ENCODE measurements at places on chromosomes 2 and 18.

DNA sequence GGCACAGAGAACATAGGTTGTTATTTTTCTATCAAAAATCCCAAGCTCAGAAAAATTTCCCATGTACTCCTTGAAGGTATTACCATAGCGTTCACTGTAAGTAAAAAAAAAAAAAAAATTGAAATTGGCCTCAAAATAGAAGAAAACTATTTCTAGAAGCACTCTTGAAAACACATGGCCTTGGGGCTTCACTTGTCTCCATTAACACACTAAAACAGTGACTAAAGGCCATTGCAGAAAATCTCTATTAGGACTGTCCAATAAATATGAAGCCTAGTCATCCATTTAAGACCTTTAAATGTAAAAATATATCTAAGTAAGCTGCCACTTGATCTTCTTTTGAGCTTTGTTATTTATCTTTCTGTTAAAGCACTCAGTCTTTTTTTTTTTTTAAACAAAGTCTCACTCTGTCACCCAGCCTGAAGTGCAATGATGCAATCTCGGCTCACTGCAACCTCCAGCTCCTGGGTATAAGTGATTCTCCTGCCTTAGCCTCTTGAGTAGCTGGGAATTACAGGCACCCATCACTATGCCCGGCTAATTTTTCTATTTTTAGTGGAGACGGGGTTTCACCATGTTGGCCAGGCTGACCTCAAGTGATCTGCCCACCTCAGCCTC lies 35.8 kb downstream of the CCDC68 start:
- DNase-seq, result no peak

GRCh38 chr2:54466870-54467269 lies 10.7 kb downstream of the SPTBN1 start:
- no peak for DNase-seq

- DNase-seq, result peak; percentile 18
Measured at GRCh38 chr2:47905386-47906156, 727 bp downstream of the FBXO11 start.

GRCh38 chr18:33720133-33720532 lies 142.1 kb downstream of the ASXL3 start:
- peak; percentile 56 for DNase-seq

DNA sequence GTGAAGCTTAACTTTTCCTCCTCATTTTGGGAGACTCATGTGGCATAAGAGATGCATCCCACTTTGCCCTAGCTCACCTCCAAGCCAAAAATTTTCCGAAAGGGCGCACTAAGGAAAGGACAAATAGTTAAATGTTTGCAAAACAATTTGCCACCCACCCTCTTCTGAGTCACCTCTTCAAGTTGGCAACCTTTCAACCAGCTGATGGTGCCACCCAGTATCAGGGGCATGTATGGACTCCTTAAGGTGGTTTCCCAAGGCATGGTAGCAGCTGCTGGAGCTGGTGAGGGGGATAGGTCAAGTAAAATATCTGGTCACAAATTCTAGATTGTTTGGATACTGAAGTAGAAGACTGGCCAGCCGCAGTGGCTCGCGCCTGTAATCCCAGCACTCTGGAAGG lies 17.2 kb upstream of the ITGAV start:
- no peak for DNase-seq

- no peak for DNase-seq
Measured at GRCh38 chr2:229176136-229176535, 95.0 kb downstream of the PID1 start.

DNA sequence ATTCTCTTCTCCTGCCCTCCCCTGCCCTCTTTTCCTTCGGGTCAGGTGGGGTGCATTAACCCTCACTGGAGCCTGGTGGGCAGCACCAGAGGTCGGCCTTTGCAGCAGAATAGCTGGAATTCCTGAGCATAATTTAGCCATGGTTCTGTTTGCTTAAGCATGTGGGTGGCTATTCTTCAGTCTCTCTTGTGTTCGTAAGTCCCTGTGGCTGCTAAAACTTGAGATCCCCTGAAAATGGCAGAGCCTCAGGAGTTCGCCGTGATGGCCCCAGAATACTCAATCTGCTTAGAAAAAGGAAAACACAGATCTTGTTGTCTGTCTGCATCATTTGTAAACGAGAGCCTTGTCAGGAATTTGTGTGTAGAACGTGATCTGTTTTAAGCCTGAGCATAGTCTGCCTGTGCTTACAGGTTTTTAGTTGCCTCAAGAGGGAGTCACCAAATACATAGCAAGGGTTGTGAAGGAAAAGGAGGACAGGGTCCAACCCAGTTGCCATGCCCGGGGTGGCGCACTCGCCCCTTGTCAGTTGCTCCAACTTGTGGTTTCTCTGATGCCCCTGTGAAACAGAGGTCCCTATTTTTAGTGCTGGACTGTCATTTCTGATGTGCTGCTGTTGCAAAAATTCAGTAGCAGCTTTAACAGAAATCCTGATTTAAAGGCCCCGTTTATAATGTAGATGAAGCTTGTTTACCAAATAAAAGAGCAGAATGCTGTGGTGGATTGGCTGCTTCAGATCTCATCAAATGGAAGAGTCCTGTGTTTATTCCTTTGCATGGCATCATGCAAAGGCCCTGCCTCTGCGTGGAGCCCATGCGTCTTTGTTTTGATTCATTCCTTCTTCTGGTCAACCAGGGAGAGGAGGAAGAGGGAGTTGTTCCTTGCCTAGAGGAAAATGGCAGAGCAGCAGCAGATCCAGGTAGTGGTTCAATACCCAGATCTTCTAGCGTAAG lies 74.8 kb downstream of the WDSUB1 start:
- DNase-seq, result no peak

DNA sequence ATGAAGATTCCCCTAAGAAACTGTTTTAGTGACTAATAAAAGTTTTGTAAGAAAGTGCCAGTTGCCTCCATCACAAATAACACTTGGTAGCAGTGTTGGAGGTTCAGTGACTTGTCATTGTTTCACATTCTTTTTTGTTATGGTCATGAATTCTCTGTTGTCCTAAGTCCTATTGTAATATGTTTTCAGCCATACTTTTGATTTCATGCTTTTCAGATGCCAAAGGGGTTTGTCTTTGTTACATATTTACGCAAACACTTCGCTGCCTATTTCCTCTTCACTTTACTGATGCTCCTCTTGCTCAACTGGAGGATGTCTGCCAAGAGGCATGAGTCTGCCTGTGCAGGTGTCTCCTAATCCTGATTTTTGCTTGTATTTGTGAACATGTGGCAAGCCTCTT lies 66.6 kb downstream of the PHLPP1 start:
- DNase-seq, result peak; percentile 45
